ENCODE measurements at places on chromosomes 4 and X.

DNA sequence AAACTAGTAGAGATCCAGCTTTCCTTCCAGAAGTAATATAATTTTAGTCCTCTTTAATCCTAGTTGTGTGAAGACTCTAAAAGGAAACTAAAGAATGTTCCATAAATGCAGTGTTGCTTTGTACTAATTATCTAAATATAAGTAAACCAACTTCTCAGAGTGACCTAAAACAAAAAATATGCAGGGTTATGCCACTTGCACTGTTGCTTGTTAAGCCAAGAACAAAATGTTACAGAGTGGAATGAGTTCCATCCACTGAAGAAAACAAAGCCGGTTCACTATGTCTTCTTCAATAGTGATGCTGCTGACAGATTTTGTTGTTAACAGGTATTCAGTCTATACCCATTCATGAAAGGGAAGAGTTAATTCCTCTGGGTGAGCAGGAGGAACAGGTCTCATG, 252.0 kb upstream of the DIAPH2 start:
- no peak for DNase-seq

- DNase-seq: no peak
Observed at GRCh38 chr4:140793291-140793690, 37.1 kb upstream of the TBC1D9 start.

DNA sequence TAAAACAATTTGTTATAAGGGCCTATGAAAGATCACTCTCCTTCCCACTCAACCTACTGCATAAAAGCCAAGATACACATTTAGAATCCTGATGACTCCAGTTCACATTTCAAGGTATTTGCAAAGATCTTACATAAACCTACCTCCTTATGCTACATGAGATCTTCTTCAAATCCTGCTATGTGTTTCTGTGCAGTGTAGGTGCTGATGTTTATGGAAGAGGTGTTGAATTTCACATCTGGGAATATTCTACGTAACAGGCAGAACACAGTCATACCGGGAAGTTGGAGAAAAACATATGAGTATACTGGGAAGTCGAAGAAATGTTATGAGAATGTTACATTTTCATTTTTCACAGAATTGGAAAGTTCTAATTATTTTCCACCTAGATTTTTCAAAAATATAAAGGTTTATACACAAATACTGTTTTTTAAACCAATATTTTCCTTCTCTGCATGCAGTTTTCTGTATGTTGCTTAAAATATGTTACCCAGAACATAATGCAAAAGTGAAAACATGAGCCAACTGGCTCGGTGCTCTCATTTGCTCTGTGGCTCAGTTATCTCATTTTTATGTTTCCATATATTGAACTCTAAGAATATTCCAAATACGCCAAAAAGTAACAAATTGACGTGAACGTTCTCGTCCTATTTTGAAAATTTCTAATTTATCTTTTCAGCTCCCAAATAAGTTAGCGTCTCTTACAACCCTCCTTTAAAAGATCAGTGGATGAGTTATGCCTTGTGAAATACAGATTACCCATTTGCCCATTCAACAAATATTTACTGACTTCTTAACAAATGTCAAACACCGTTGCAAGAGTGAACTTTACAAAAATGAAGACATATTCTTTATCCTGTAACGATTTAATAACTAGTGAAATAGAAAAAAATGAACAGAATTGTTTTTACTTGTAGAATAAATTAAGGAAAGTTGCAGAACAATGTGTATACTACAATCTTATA, 899.3 kb downstream of the STIM2 start:
- no peak for DNase-seq

GRCh38 chr4:141759796-141760425, 123.5 kb downstream of the IL15 start:
- DNase-seq: no peak

DNA sequence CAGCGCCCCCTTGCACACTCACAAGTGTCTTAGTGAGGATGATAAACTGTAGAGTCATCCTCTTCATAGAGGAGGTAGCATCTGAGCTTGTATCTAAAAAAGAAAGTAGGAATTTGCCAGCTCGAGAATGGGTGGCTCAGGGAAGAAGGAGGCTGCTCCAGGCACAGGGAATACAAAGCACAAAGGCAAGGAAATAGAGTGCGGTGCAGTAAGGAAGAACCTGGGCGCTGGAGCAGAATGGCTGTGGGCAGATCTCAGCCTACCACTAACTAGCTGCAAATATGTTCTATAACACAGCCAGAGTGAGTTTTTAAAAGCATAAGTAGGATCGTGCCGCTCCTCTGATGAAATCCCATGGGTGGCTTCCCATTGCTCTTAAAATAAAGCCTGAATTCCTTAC, 61.6 kb upstream of the MAPK10 start:
- no peak for DNase-seq
